ENCODE measurements at places on chromosomes 7 and 10. TPM values are rescaled to one million over a fixed set of nuclear protein-coding genes. Genes with fewer than 3 reads are reported as not detected.
A peak's percentile ranks its signal among the peaks of the same experiment; 100 is the strongest.

- no peak overlapping the region for H3K27ac ChIP-seq
- no peaks in the 10 kb centered on the region for H3K4me1 ChIP-seq
- no peaks in the 10 kb centered on the region for H3K27me3 ChIP-seq
- DNase-seq = no peak
These were observed 140.5 kb downstream of the WDR37 start for GRCh38 chr10:1196656-1197055.

DNA sequence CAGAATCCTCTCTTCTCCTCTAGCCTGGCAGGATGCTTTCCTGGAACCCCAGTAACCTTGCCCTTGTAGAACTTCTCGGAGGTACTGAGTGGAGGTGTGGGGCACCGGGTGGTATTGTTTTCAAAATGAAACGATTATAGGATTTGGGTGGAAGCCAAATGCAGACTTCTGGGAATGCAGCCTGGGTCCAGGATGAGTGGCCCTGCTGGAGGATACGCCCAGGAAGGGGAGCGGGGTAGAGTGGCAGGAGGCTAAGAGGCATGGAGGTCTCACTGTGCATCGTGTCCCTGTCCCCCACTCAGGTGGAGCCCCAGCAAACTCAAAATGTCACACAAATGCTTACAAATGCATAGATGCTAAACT lies 109.1 kb upstream of the PPIF start:
- no peak for DNase-seq
- no peak overlapping the region for H3K27ac ChIP-seq
- H3K27me3 ChIP-seq = no peaks in the 10 kb centered on the region
- H3K4me1 ChIP-seq = peaks cover 11% of the 10 kb centered on the region
- no peak overlapping the region for H3K4me3 ChIP-seq
- no peaks in the 10 kb centered on the region for H3K36me3 ChIP-seq

DNA sequence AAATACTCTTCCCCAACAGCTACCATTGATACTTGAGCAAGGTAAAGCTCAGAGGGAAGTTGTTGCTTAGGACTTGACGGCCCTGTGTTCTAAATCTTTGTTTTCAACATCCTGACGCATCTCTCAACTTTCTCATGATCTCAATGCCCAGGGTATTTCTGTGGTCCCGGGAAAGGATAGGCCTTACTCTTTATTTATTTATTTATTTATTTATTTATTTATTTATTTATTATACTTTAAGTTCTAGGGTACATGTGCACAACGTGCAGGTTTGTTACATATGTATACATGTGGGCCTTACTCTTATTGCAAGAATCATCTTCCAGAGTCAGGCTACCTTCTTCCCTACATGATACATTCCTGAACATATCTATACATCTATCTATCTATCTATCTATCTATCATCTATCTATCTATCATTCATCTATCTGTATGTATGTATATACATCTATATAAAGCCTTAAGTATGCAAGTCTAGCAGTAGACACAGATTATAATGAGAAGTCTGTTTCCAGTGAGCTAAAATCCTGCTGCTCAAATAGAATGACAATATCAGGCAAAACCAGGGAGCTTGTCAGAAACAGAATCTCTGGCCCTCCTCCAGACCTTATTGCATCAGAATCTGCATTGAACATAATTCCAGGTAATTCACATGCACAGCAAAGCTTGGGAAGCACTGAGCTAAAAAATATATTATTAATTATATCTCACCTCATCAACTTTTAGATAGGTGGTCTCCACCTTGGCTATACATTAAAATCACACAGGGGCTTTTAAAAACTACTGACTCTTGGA lies 12.2 kb upstream of the CPA5 start:
- no peaks in the 10 kb centered on the region for H3K4me1 ChIP-seq
- DNase-seq = no peak
- no peak overlapping the region for H3K27ac ChIP-seq
- H3K36me3 ChIP-seq = no peaks in the 10 kb centered on the region
- H3K4me3 ChIP-seq = no peak overlapping the region

- no peak overlapping the region for H3K27ac ChIP-seq
- no peaks in the 10 kb centered on the region for H3K36me3 ChIP-seq
- DNase-seq = no peak
- no peaks in the 10 kb centered on the region for H3K4me1 ChIP-seq
- no peaks in the 10 kb centered on the region for H3K27me3 ChIP-seq
These were observed 18.4 kb upstream of the SORCS3 start for GRCh38 chr10:104622598-104623209.

DNA sequence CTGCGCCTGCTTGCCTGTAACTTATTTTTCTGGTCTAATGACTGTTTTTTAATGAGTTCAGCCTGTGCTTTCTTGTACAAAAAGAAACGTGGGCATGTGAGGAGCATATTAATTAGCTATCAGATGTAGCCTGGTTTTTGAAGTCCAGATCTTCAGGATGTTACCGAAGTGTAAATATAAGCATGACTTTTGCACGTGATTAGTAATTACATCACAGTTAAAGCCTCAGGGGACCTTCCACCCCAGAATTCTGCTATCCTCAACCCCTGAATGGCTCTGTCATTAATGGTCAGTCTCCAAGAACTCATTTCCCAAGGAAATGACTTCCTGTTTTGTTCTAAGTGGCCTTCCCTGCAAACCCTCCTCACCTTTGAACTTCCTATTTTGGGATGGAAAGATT lies 2.1 kb upstream of the PRXL2A start:
- H3K4me1 ChIP-seq = peaks cover 25% of the 10 kb centered on the region
- no peaks in the 10 kb centered on the region for H3K36me3 ChIP-seq
- H3K4me3 ChIP-seq = no peak overlapping the region
- no peak overlapping the region for H3K27ac ChIP-seq
- DNase-seq = no peak
- H3K27me3 ChIP-seq = no peaks in the 10 kb centered on the region

DNA sequence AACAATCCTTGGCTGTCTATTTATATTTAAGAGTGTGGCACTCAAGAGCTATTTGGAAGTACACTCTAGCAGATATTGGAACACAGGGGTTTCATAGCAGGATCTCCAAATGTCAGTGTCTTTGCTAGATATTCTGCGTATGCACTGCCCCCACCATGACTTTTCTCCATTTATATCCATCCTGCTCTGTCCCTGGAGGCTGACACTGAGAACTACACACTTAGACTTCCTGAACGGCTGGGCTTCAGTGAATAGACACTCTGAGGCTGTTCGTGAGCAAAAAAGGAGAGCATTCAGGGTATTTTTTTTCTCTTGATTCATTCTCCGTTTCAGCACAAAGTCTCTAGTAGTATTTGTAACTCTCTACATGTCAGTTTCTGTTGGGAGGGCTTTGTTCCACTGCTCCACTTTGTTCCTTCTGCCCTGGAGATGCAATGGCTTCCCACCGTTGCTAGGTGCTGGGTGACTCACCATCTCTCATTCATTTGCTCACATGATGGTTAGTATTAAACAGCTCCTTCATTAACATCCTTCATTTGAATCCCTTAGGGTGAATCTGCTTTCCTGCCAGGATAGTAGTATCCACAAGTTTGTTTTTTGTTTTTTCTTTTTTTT lies 155.9 kb upstream of the SLC13A1 start:
- H3K36me3 ChIP-seq = no peaks in the 10 kb centered on the region
- no peak overlapping the region for H3K4me3 ChIP-seq
- no peaks in the 10 kb centered on the region for H3K4me1 ChIP-seq
- no peak for DNase-seq
- H3K27me3 ChIP-seq = no peaks in the 10 kb centered on the region
- H3K27ac ChIP-seq = no peak overlapping the region

DNA sequence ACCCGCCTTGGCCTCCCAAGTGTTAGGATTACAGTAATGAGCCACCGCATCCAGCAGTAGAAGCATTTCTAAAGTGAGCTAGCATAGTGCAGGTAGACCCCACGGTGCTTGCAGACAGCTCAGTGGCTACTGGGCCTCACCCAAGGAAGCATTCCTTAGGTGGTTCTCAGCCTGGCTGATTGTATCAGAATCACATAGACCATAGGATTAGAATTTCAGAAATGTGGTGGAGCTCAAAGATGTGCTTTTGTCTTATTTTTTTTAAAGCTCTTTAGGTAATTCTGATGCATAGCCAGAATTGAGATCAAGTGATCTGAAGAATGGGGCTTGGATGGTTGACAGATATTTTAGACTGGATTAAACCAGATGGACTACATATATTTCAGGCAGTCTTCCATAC lies 10.9 kb downstream of the ANLN start:
- H3K27me3 ChIP-seq = no peaks in the 10 kb centered on the region
- no peak overlapping the region for H3K27ac ChIP-seq
- H3K36me3 ChIP-seq = no peaks in the 10 kb centered on the region
- H3K4me1 ChIP-seq = no peaks in the 10 kb centered on the region
- no peak for DNase-seq
- no peak overlapping the region for H3K4me3 ChIP-seq

- no peak overlapping the region for H3K27ac ChIP-seq
- no peaks in the 10 kb centered on the region for H3K27me3 ChIP-seq
- H3K4me1 ChIP-seq = peaks cover 15% of the 10 kb centered on the region
- H3K4me3 ChIP-seq = no peak overlapping the region
- no peak for DNase-seq
- no peaks in the 10 kb centered on the region for H3K36me3 ChIP-seq
These were observed 26.9 kb upstream of the PITRM1 start for GRCh38 chr10:3199488-3199887.

GRCh38 chr10:70378122-70378521 lies 4.3 kb downstream of the LRRC20 start:
- peaks cover 3% of the 10 kb centered on the region for H3K36me3 ChIP-seq
- no peak for DNase-seq
- H3K27ac ChIP-seq = no peak overlapping the region
- H3K27me3 ChIP-seq = no peaks in the 10 kb centered on the region
- H3K4me3 ChIP-seq = no peak overlapping the region

DNA sequence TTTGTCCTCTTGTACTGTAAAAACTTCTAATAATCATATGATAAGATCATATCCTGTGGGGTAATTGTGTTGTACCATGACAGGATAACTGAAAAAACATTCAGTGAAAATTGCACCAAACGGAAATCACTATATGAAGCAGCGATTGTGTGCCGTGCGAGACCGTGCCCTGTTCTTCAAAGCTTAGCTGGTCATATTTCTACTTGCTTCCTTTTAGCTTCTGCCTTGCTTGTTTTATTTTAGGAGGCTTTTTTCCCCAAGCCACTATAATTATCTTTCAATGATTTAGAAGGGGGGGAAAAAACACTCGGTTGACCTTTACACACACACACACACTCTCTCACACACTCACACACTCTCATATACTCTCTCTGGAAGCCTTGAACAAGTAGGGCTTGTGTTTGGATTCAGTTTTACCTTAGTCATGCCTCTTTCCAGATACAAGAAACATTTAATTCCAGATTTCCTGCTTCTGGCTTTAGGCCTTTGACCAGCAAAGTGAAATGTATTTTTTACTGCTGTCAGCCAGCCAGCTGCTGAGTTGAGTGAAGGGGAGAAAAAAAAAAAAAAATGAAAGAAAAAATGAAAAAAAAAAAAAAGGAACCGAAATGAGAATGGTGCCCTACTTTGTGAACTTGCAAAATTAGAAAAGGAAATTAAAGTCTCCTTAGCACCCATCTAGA lies 181.4 kb downstream of the ARID5B start:
- H3K27me3 ChIP-seq = no peaks in the 10 kb centered on the region
- peak overlapping the region; percentile 77 for H3K27ac ChIP-seq
- DNase-seq = no peak
- peaks cover 78% of the 10 kb centered on the region for H3K4me1 ChIP-seq
- H3K36me3 ChIP-seq = peaks cover 8% of the 10 kb centered on the region

GRCh38 chr7:3977391-3977790 lies 676.3 kb downstream of the SDK1 start:
- no peak overlapping the region for H3K4me3 ChIP-seq
- H3K27me3 ChIP-seq = no peaks in the 10 kb centered on the region
- DNase-seq = no peak
- H3K36me3 ChIP-seq = peaks cover 1% of the 10 kb centered on the region
- H3K27ac ChIP-seq = no peak overlapping the region
- no peaks in the 10 kb centered on the region for H3K4me1 ChIP-seq

FRA10AC1 gene
- total RNA-seq = 35.9 TPM

SUN3 gene
- total RNA-seq = not detected

TRIM4 gene
- total RNA-seq = 42.5 TPM

MMP21 gene
- total RNA-seq = not detected

DGKI gene
- total RNA-seq = 10.3 TPM
